ENCODE measurements at places on chromosomes 2 and 18.

DNA sequence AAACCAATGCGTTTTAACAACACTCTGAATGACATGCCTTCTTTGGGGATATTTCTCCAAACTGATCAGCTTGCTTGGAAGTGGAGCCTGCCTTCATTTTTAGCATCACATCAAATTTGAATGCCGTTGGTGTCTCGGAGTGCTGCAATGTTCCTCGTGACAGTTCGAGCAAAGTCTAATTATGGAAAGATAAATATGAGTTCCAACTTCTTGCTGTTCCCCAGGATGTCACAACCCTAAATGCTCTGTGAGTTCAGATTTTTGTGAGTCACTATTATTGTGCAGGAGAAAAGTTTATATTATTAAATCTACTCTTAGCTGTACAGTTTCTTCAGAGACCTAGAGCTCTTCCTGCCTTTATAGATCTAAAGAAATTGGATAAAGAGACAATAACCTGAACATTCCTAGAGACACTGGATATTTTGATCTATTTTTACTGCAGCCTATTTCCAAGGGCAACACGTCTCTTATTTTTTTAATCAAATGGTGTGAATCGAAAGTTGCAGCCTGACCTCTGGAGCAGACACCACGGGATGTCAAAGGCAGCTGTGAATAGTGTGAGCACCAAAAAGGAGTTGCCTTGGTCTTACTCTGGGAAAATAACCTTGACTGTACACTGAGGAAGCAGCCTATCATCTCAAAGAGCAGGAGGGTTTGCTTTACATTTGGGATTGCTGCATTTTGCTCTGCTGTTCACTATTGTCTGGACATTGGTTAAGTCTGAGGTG lies 330.1 kb downstream of the TDRD15 start:
- DNase-seq = no peak

DNA sequence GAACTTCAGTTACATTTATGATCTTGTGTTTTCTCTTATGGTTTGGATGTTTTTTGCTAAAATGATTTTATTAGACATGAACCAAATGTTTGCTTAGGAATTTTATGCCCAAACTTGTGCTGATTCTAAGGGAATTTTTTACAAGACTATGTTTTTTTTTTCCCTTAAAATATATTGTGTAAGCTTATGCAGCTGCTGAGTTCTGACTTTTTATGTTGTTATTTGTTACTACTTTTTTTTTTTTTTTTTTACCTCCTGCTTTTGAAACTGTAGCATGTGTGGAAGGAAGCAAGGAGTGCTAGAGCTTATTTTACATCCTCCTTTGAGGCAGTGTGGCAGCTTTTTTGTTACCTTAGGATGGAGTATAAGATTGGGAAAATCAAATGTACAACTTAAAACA lies 6.0 kb upstream of the DNAH7 start:
- no peak for DNase-seq

GRCh38 chr2:212811036-212811805 lies 272.6 kb upstream of the ERBB4 start:
- DNase-seq = no peak

DNA sequence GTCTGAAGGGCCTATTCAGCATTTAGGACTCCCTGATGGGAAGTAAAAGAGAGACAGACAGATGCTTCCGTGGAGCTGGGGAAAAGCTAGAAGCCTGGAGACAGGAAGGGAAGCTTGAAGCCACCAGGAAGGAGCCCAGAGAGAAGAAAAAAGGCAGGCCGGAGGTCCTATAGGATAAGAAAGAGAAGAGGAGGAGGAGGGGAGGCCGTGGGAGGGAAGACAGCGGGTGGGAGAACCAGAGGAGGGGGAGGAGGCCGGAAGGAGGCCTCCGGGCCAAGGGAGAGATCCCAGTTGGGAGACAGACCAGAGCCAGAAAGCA lies 107.1 kb upstream of the PKDCC start:
- DNase-seq = no peak

GRCh38 chr2:174702541-174702940 lies 61.7 kb downstream of the CHRNA1 start:
- DNase-seq = no peak
